ENCODE measurements at places on chromosomes 11 and 22.

DNA sequence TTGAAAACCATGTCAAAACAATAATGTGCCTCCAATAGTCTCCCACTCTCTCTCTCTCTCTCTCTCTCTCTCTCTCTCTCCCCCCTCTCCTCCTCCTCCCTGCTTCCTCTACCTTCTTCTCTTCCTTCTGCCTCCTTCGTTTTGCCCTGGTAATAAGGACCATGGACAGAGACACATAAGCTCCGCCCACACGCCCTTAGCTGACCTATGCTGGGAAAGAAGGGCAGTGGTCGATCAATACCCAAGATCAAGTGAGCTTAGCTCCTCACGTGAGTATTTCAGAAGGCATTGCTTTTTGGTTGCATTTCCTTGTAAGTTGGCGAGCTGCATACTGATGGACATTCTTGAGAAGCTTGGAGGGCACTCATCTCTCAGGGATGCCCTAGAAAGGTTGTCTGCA lies 194.8 kb downstream of the MIAT start:
- DNase-seq: no peak

DNA sequence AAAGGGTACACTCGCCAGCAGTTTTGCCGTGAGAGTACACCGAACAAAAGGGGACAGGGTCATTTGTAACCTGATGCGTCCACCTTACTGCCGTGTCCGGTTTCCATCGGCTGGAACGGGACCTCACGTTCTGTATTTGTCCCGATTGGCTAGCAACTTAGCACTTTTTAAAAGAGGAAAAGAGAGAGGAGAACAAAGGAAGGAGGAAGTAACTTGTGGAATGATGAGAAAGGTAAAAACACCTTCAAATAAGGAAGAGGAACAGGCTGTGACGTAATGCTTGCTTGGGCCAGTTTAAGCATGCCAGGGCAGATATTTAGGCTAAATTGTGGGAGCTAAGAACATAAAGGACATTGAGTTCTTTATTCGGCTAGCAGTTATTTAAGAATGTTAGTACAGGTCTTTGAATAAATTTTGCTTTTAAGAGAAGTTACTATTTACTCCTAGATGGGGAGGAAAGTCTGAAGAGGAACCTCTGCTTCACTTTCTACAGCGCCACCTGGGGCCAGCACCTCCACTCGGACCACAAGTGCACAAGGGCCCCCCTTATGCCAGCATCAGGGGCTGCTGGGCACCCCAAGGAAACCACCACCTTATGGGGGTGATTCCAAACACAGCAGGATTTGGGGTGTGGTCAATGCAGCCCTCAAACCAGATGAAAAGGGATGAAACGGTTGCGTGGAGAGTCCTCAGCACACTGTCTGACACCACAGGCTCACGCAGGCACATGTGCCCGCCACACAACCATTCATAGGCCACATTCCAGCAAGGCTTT lies 5.8 kb downstream of the ARSA start:
- no peak for DNase-seq

DNA sequence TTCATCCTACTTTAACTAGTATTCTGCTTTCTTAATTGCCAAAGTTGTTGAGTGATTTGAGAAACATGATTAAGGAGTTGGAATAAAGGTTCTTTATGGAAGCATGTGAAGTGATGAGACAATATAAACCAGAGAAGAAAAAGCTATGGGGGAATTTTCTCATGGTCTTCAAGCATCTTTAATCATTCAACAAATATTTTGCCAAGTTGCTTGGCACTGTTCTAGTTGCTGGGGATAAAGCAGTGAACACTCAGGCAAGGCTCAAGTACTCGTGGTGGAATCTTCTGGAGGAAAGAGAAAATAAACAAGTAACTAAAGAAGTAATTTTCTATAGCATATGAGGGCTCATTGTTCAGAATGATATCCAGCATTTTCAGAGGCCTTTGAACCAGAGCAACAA lies 9.2 kb upstream of the PIWIL4 start:
- DNase-seq: no peak

DNA sequence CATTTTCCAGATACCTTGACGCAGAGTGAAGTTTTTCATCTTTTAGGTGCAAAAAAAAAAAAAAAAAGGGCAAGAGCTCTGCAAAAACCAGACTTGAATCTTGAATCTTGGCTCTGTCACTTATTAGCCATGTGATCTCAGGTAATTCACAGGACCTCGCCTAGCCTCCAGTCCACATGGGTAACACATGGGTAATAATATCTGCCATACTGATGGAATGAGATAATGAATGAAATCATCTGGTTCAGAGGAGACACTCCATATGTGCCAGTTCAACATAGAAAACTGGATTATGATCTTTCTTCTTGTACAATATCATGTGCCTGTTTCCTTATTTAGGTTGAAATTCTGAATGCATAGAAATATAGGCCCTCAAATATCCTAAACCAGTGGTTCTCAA lies 8.6 kb upstream of the AMOTL1 start:
- DNase-seq: no peak

GRCh38 chr11:43738600-43739409 lies 58.3 kb downstream of the HSD17B12 start:
- DNase-seq: no peak

DNA sequence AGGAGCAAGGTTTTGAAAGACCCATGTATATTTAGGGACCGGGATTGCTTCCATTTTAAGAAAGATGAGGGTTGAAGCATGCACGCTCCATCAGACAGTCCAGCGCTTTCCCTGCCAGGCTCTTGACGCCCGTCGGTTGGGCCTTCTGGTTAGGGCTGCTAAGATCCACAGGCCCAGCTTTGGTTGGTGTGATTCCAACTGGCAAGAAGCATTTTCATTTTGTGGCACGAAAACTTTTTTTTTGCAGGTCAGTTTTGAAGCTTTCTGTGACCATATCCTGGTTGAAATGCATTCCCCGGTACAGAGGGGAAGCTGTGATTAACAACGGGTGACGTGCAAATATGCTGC lies 34.3 kb upstream of the MPPED1 start:
- DNase-seq: no peak

GRCh38 chr22:27971926-27972325 lies 52.9 kb upstream of the PITPNB start:
- no peak for DNase-seq

DNA sequence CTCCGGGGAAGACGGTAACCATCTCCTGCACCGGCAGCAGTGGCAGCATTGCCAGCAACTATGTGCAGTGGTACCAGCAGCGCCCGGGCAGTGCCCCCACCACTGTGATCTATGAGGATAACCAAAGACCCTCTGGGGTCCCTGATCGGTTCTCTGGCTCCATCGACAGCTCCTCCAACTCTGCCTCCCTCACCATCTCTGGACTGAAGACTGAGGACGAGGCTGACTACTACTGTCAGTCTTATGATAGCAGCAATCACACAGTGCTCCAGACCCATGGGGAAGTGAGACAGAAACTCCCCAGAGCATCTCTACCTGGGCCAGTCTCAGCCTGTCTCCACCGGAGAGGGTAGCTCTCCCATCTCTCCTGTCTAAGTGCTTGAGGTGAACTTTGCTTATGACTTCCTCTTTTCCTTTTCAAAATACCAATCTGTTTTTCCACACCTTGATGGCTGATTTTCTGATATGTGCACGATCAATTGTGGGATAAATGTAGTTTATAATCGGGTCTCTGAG lies 48.5 kb upstream of the VPREB1 start:
- DNase-seq: no peak

DNA sequence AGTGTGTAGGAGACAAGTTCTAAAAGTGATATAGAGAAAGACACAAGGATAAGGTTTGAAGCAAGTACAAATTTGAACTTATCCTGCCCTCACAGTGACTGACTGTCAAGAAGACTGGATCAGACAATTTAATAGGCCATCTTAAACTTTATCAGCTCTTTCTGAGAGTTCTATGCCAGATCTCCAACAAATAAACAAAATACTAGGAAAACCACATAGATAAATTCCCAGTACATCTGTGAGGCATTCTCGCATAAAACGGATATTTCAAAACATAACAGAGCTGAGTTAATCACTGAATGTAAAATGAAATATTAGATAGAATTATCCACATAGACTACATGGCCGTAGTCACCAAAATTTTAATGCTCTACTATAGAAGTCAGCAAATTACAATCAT lies 120.9 kb upstream of the LUZP2 start:
- no peak for DNase-seq

GRCh38 chr22:35534091-35534490 lies 6.5 kb upstream of the RASD2 start:
- no peak for DNase-seq

- no peak for DNase-seq
Observed at GRCh38 chr11:94932503-94932902, 40.9 kb downstream of the CWC15 start.

GRCh38 chr11:86241956-86242535 lies 2.5 kb upstream of the EED start:
- peak; percentile 71 for DNase-seq

DNA sequence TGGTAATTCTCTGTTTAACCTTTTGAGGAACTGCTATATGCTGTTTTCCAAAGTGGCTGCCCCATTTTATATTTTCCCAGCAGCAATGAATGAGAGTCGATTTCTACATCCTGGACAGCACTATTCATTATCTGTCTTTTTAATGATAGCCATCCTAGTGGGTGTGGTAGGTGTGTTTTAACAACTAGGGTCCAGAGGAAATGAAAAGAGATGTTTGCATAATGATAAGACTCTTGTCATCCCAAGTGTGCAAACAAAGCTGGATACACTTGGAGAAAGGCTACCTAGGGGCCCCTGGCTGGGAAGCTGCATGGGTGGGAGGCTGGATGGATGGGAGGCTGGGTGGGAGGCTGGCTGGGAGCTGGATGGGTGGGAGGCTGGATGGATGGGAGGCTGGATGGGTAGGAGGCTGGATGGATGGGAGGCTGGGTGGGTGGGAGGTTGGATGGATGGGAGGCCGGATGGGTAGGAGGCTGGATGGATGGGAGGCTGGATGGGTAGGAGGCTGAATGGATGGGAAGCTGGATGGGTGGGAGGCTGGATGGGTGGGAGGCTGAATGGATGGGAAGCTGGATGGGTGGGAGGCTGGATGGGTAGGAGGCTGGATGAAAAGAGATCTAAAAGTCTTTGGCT lies 158.0 kb downstream of the DSCAML1 start:
- DNase-seq: no peak

DNA sequence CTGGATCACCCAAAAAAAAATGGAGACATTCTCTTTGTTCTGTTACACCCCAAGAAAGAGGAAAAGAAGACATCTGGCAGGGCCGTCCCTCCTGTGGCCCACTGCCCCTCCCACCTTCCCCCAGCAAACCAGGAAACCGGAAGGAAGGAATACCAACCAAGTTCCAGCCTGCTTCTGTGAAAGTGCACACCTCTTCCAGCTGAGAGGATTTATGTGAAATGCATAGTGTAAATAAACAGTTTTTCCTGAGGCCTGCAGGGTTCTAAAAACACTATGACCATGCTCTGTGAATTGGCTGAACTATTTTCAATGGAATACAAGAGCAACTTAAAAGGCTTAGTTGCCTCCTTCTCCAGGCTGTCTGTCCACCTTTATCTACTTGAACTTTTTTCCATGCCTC lies 50.0 kb upstream of the CHST1 start:
- DNase-seq: no peak

DNA sequence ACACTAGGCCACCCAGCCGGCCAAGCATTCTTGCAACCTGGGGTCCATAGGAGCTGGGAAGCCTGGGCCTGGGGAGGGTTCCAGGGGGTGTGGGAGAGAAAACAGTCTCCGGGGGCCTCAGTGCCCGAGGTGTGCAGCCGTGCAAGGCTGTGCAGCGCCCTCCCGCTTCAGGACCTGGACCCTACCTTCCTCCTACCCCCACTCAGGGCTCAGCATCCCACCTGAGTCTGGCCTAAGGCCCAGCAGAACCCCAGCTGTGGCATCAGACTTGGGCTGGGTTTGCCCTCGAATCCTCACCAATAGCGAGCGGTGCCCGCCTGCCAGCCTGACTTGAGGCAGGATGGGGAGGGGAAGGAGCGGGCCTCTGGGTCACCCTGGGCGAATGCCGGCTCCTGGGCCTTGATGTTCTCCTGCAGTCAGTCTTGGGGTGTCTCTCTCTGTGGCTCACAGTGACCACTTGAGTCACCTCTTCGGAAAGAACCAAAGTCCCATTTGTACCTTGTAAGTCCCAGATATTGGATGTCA lies 53.6 kb upstream of the PPARA start:
- DNase-seq: no peak

DNA sequence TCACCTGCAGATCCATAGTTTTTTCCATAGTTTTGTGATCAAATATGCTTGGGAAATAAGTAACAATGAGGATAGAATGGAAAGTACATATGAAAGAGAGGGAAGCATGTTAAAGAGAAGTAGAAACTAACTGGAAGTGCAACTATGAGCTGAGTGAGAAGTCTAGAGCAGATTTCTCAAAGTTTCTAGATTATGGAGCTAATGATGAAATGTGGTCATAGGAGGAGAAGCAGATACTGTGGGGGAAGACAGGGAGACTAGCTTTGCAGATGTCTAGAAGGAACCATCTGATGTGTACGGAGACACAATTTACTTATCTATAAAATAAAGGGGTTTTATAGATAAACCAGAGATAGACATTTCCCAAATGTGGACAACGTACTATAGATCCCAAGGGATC lies 37.1 kb downstream of the RELT start:
- peak; percentile 90 for DNase-seq

DNA sequence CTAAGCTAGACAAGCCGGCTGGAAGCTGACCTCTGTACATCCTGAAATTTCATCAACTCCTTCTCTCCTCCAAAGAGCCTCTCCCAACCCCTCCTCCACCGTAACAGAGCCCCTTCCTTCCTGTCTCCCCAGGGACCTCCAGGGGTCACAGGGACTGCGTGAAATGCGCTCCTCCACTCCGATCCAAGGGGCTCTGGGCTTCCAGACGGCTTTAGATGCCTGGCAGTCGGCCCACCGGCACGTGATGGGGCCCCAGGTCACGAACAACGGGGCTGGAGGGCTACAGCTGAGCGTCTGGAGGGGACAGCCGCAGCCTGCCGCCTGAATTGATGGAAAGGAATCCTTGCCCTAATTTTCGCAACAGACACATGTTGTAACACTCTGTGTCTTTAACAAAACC lies 264.1 kb downstream of the MN1 start:
- DNase-seq: no peak

DNA sequence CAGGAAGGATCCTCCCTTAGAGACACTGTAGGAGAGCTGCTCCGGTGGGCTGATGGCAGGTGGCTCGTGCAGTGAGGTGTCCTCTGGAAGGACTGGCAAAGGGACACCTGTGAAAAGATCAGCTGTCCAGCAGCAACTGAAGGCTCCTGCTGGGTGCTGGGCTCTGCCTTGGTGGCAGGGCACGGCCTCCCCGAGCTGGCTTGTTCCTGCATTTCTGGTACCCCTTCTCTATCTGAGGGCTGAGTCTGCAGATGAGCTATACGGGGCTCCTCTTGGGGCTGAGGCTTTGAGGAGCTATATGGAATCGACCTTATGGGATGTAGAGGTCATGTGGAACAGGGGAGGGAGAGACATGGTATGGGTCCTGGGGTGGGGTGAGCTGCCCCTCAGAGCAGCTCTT lies 875.8 kb downstream of the BRD1 start:
- no peak for DNase-seq

DNA sequence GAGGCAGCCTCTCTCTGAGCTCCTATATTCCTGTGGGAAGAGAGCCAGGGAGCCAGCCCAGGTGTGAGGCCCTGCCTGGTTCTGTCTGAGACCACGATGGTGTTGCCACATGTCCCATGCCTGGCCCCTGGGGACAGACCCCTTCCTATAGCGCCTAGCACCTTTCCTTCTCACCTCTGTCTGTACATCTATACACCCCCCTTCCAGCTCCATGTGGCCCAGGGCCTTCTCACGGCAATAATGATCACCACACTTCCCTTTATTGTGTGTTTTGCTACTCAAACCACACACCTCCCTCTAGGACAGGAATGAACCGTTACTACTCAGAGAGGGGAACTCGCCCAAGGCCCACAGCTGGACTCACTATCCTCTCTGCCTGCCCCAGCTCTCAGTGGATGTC lies 12.8 kb downstream of the CD82 start:
- no peak for DNase-seq

GRCh38 chr22:34334893-34335292 lies 414.6 kb upstream of the LARGE1 start:
- no peak for DNase-seq

All from inflammatory macrophage treated with lipopolysaccharide for 1 hour (primary cell).